ENCODE measurements at places on chromosomes 16 and 17. TPM values are rescaled to one million over a fixed set of nuclear protein-coding genes. Genes with fewer than 3 reads are reported as not detected.
A peak's percentile ranks its signal among the peaks of the same experiment; 100 is the strongest.

DNA sequence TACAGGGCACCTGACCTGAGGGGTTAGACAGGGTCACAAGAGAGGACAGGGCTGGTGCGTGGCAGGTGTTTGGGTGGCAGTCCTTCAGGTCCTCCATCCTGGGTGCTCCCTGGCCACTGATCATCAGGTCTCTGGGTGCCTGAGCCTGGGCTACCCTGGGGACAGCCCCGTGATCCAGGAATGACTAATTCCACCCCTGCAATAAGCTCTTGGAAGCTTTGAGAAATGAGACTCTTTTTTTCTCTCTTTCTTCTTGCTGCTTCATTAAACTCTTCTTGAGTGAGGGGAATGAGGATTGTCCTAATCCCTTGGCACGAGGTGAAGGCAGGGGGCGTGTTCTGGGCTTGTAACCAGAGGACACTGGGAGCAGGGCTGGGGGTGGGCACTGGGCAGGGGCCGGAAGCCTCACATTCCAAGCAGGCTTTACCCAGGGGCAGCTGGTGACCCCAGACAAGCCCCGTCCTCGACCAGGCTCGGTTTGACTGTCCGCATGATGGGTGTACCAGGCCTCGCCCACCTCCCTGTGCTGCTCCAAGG lies 21.4 kb upstream of the SPNS2 start:
- no peak for DNase-seq

GRCh38 chr17:77070888-77071279 lies 69.9 kb upstream of the SEC14L1 start:
- DNase-seq, result no peak

- no peak for DNase-seq
These were observed 10.3 kb downstream of the UBALD1 start for GRCh38 chr16:4604401-4604800.

DNA sequence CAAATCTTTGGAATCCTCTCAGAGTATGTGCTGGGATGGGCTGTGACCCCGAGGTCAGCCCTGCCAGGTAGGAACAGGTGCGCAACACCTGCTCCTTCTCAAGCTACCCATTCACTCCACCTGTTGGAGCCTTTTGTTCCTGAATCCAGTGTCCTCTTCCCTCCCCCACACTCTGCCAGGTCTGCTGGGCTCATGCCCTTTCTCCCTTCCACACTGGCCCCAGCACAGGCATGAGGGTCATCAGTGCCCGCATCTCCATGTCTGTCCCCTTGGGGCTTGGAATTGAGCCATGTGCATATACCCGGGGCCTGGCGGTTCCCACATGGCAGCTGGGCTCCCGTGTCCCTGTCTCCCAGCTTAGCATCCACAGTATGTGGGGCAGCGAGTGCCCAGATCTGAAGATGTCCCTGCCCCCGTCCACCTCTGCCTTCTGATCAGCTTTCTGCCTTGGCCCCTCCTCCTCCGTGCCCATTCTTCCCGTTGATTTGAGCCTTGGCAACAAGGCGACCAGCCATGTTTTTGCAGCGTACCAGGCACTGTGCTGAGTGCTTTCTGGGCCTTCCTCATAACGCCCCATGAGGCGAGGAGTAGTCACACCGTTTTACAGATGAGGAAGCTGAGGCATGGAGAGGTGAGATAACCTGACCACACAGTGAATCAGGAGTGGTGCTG lies 102.2 kb downstream of the RAP1GAP2 start:
- DNase-seq, result no peak

DNA sequence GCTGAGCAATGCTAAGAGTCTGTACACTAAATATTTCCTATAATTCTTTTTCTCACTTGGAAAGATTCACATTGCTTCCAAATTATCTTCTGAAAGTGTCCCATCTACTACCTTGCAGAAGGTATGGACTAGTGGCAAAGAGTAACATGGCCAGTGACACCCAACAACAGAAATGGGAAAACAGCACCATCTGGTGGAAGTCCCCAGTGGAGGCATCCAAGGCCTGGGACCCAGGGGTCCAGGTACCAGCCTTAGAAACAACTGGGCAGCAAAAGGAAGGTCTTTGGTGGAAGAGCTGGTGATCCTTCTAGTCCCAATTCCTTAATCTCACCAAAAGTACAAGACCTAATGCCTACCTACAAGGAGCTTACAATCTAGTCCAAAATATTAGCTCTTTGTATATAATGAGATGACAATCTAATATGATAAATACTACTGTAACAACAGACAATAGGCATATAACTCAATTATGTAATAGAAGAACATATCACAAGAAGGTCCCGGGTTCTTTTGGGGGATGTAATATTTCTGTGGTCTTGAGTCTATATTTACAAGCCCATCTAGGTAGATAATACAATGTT lies 55.3 kb downstream of the SKAP1 start:
- DNase-seq, result peak; percentile 4

DNA sequence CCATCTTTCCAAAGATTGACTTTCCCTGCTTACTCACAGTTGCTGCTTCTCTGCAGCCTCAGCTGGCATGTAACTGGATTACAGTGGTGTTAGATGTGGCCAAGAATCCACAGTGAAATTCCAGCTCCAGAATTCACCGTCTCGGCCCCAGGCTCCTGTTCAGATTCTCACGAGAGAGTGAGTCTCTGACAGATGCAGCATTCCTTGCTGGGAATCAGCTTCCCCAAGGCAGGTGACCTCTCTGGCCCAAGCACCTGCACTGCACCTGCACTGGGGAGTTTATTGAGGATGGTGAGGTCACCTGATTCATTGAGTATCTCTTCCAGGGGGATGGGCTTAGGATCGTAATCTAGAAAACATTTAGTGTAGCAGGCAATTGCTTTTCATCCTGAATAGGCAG lies 600.5 kb upstream of the RBFOX1 start:
- no peak for DNase-seq

DNA sequence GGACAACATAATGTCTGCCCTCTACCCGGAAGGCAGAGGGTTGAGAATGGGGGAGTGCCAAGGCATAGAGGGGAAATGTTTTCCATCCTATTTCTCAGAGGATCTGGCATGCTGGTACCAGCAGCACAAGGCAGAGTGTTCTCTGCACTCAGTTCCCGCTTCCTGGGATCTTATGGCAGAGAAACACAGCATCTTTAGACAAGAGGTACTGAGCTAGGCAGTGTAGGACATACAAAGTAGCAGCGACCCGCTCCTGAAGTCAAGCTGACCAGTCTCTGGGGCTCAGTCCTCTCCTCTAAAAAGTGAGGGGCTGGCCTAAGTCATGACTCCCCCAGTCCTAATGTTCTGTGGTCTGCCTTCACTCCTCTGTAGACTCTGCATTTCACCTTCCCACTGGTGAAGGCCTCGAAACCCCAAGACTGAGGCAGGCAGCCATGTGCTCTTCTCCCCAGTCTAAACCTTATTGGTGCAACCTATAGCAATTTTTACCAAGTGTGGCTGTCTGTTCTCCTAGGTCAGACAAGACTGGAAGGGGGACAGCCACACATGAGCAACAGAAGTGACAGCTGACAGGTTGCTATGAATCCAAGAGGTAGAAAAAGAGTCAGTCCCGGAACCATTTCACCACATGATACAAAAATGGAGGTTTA lies 11.3 kb upstream of the TSPOAP1 start:
- no peak for DNase-seq

DNA sequence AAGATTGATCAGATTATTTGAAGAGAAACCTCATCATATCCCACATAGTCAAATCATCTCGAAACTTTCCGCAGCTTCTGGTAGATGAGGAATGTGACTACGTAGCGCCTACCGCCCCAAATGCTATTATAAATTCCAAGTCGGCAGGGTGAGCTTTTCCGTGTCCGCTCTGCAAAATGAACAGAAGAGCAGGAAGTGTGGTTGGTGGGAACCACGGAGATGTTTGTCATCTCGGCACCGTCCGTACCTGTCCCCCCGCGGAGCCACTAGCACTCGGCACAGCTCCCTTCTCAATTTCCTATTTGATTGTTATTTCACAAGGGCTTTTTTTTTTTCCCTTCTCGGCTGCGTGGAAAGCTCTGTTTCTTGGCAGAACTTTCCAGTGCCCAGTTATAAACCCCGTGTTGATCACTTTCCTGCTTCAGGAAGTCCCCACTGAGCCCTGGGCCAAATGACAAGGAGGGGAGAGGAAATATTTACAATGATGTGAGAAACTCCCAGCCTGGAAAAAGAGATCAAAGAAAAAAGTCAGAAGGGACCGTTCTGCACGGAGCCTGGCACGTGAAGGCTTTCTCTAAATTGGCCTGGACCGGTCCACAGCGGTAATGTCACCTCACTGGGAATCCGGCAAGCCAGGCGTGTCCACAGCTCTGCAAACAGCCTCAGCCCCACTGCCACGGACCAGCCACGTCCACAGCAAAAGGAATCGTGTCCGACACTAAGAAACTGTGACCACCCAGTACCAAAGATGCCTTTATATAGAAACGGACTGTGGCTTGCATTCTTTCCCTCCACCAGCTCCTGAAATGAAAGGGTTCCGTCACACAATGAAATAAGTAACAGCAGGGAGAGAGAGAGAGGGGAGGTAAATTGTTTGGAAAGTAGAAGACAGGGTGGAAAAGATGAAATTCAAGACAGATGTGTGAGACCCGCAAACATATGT lies 65.0 kb downstream of the MRM3 start:
- peak; percentile 71 for DNase-seq

- DNase-seq, result no peak
These were observed 53.5 kb downstream of the WDR59 start for GRCh38 chr16:74931445-74931844.

- no peak for DNase-seq
These were observed 15.1 kb upstream of the ATP6V0C start for GRCh38 chr16:2498531-2499253.

GRCh38 chr17:49527927-49528651 lies 33.0 kb downstream of the NGFR start:
- DNase-seq, result no peak

DNA sequence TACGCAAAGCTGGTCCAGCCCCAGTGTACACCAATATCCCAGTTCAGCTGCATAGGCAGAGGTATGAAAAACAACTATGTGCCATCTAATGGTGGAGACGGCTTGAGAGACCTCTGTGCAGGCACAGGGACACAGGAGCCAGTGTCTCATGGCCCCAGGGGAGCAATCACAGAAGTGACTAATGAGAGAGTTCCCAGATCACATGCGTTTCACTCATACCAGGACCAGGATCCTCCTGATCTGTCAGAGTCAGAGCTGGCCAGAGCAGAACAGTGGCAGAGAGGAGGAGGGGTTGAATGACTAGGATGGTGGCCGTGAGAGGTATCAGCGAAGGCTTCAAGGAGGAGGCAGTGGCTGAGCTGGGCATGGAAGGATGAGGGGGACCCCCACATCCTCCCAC lies 41.1 kb downstream of the TMEM132E start:
- no peak for DNase-seq

DNA sequence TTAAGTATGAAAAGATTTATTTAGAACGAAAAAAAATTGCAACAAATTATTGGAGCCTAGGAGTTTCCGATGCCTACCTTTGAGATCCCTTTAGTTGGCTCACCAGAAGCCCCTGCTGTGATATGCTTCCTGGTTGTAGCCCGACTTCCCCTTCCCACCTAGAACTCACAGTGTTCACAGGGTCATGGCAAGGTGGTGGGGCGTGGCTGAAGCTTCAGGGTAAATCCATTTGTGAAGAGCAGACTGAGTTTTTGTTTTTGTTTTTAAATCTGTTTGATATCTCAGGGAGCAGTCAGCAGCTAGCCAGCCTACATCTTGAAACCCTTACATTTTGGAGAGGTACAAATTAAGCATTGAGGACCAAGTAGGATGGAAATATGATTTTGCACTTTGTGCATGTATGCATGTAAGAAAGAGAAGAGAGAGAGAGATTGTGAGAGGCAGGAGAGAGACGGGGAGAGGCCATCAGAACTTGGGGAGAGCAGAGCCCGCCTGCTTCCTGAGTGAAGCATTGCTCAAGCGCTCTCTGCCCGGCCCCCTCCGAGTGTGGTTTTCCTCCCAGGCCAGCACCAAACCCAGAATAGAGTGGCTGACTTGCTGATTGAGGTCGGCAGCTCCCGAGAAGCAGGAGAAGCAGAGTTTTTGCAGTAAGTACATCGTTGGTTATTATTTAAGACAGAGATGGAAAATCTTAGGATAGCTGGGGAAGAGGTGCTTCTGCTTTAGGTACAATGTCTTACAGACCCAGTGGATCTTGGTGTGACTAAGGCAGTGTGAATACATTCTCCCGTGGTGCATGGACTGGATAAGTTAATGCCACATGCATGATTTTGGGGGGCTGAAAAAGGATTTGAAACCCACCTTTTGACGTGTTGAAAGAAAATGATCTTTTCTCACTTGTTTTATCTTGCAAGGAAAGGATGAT lies 64.2 kb downstream of the SPECC1 start:
- peak; percentile 42 for DNase-seq

GRCh38 chr17:282000-282911 lies 70.4 kb downstream of the RPH3AL start:
- DNase-seq, result no peak

- DNase-seq, result no peak
These were observed 44.6 kb downstream of the SMIM36 start for GRCh38 chr17:55466671-55467070.

- no peak for DNase-seq
These were observed 66.6 kb upstream of the LHX1 start for GRCh38 chr17:36870720-36870999.

- DNase-seq, result no peak
These were observed 65.7 kb downstream of the MAP2K6 start for GRCh38 chr17:69480245-69480644.

DNA sequence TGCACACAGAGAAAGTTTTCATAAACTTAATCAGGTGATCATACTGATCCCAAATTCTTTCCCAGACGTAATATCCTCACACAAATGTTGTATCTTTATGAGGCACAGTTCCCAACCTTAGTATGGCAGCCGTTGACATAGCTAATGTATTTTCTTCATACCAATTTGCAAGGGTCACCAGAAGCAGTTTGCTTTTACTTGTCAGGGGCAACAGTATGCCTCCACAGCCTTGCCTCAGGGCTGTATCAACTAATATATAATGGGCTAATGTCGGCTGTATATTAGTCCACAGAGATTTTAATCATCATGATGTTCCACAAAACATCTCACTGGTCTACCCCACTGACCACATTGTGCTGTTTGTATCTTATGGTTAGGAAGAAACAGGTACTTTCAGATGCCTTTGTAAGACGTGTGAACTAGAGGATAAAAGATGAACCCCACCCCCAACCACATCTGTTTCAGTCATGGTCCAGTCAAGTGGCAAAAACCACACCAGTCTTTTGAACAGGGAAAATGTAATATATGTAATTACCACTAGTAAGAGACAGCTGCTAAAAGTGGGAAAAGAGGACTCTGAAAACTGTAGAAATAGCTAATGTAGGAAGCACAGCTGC lies 55.2 kb downstream of the GAN start:
- DNase-seq, result no peak

GRCh38 chr17:55294042-55294751 lies 29.4 kb downstream of the HLF start:
- DNase-seq, result peak; percentile 6

The SBK1 gene
- not detected for total RNA-seq

The FNDC8 gene
- not detected for total RNA-seq

The TMEM238L gene
- not detected for total RNA-seq

The EME1 gene
- 4.5 TPM for total RNA-seq

The OTOP2 gene
- total RNA-seq, result not detected

The SEZ6 gene
- not detected for total RNA-seq

The MXRA7 gene
- total RNA-seq, result 244 TPM

The METTL2A gene
- total RNA-seq, result 29.4 TPM

The MT1F gene
- total RNA-seq, result not detected

The KRTAP9-4 gene
- total RNA-seq, result not detected

The MT1A gene
- 1.9 TPM for total RNA-seq
